Uterus (tissue), 4 donors: ENCODE measurements at places on chromosomes 12 and 14. TPM values are rescaled to one million over a fixed set of nuclear protein-coding genes. Genes with fewer than 3 reads are reported as not detected.
A peak's percentile ranks its signal among the peaks of the same experiment; 100 is the strongest.

- no peak for DNase-seq
These were observed 253.2 kb downstream of the NPAS3 start for GRCh38 chr14:33191855-33192254.

Gene SOCS4
- 13.8 TPM for total RNA-seq

DNA sequence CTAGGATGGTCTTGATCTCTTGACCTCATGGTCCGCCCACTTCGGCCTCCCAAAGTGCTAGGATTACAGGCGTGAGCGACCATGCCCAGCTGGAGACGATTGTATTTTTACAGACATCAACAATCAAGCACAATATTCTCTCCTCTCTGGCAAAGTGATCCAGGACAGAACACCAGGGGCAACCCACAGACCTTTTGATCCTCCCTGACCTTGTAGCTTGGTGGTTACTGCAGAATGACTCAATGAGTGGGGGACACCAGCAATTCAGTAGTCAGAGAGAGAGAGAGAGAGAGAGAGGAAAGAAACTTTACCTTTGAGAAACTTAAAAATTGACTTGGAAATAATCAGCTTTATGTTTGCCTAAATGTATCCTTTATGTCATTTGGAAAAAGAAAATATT is 51.2 kb downstream of the DRAM1 start:
- DNase-seq, result no peak

- DNase-seq, result no peak
These were observed 1.9 kb downstream of the IFNG-AS1 start for GRCh38 chr12:67991158-67991557.

DNA sequence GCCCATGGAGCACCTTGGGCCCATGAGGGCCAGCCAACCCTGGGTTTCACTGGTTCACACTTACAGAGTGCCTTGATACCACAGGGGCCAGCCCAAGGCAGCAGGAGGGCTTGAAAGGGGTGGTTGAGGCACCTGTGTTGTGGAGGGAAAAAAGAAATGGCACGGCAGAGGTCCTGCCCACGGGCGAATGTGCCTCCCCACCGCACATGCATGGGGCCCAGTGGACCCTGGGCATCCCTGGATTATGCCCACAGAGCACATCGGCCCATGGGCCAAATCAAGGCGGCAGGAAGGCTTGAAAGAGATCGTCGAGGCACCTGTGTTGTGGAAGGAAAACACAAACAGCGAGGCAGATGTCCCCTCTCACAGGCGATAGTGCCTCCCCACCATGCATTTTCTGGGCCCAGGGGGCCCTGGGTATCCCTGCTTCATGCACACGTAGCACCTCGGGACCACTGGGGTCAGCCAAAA is 378.1 kb downstream of the ALG10 start:
- DNase-seq, result peak; percentile 4

- no peak for DNase-seq
These were observed 45.3 kb downstream of the PRMT8 start for GRCh38 chr12:3536096-3536875.

DNA sequence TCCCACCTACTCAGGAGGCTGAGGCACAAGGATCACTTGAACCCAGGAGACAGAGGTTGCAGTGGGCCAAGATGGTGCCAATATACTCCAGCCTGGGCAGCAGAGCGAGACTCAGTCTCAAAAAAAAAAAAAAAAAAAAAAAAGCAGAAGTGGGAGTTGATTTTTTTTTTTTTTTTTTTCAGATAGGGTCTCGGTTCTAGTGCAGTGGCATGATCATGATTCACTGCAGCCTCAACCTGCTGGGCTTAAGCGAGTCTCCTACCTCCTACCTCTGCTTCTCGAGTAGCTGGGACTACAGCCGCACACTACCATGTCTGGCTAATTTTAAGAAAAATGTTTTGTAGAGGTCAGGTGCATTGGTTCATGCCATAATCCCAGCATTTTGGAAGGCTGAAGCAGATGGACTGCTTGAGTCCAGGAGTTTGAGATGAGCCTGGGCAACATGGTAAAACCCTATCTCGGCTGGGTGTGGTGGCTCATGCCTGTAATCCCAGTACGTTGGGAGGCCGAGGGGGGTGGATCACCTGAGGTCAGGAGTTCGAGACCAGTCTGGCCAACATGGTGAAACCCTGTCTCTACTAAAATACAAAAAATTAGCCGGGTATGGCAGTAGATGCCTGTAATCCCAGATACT is 16.3 kb upstream of the HSP90AA1 start:
- no peak for DNase-seq

GRCh38 chr14:49641697-49642129 is 6.7 kb upstream of the DNAAF2 start:
- DNase-seq, result no peak
